Right ventricle myocardium inferior (tissue), 1 donor: ENCODE measurements at places on chromosomes 16 and 17. TPM values are rescaled to one million over a fixed set of nuclear protein-coding genes. Genes with fewer than 3 reads are reported as not detected.
A peak's percentile ranks its signal among the peaks of the same experiment; 100 is the strongest.

The C16orf82 gene
- total RNA-seq = not detected

The GJC1 gene
- 21.9 TPM for total RNA-seq

The PRAC2 gene
- not detected for total RNA-seq

The ACSM5 gene
- total RNA-seq = 1.5 TPM

The KRT27 gene
- total RNA-seq = not detected

The SPN gene
- 1.3 TPM for total RNA-seq

The RGS9 gene
- 2.8 TPM for total RNA-seq

The EME2 gene
- total RNA-seq = 8.2 TPM

The NAGS gene
- 0.68 TPM for total RNA-seq

The CTRB1 gene
- not detected for total RNA-seq

GRCh38 chr16:58498341-58499091 lies 1.4 kb upstream of the NDRG4 start:
- DNase-seq = no peak

DNA sequence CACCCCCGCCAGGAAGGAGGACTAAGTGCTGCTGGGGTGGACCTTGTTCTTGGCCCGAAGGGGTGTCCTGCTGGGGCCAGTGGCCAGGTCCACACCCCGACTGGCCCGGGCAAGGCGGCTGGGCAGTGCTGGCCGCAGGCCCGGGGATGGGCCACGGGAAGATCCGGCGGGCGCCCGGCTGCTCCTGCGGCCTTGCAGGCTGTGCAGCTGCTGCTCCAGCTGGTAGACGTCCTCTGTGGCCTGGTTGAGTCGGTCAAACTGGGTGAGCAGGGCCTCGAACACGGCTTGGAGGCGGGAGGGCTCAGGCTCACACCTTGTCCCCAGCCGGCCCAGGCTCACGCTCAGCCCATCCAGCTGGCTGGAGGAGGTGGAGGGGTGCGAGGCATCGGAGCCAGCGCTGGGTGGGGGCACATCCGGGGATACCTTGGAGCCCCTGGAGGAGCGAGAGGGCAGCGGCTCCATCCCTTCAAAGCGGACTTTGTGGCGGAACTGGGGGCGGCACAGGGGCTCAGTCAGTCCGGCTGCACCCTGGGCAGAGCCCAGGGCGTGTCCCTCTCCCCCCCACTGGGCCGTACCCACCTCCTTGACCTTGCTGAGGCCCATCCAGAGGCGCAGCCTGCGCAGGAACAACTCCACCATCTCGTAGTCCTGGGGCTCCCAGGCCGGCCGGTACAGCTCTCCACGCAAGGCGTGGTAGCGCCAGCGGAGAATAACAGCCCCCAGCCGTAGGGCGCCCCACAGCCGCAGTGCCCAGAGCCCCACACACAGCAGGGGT lies 42.1 kb downstream of the TSC2 start:
- no peak for DNase-seq

GRCh38 chr16:17301593-17302135 lies 169.1 kb downstream of the XYLT1 start:
- no peak for DNase-seq

DNA sequence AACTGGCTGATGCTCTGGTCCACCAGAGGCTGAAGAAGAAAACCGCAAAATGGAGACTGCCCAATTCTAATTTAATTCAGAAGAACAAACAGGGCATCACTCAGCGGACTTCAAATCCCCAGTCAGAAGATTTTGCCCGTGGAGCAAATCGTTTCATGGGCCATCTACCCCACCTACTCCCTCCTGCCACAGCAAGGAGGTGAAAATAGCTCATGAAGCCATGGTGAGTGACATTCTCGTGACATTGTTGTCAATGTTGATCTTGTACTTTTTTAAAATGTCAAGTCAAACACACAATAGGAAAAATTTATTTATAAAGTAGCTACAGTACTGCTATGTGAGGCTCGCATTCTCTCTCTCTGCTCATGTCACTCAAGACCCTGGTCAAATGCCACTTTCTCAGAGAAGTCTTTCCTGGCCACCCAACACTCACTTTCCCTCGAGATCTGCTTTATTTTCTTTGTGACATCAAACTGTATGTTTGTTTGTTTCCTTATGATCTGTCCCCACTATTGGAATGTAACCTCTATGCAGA lies 31.3 kb upstream of the SOX9 start:
- DNase-seq = no peak

- no peak for DNase-seq
These were observed 10.9 kb downstream of the ARHGEF15 start for GRCh38 chr17:8320990-8321389.

- DNase-seq = no peak
These were observed 17.6 kb downstream of the EPOP start for GRCh38 chr17:38656959-38657823.

GRCh38 chr17:43846963-43847371 lies at the start of gene CD300LG:
CD300LG (plus strand) TSS chr17:43847176; CDS start chr17:43847217, 41 bp downstream.
- peak; percentile 66 for DNase-seq

DNA sequence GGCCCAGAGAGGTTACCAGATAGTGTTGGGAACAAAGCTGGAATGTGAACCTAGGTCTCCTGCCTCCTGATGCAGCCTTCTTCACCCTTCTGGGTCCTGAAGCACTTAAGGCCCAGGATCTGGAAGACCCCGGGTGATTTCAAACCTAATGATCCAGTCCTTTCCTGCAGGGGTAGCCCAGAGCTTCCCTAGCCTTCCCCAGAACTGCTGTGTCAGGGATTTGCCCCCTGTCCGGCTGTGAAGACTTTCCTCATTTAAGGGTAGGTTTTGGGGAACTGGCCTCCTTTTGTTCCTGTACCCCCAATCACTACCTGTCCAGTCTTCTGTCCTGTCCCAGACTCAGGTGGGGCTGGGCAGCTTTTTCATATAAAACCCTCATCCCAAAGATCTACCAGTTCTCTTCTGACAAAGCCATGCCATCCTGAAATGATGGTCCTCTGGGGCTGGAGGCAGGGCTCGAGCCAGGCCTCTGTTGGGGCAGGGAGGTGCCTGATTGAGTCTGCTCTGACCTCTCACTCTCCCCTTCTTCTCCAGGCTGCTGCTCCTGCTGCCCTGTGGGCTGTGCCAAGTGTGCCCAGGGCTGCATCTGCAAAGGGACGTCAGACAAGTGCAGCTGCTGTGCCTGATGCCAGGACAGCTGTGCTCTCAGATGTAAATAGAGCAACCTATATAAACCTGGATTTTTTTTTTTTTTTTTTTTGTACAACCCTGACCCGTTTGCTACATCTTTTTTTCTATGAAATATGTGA lies 1.3 kb downstream of the MT1X start:
- no peak for DNase-seq

DNA sequence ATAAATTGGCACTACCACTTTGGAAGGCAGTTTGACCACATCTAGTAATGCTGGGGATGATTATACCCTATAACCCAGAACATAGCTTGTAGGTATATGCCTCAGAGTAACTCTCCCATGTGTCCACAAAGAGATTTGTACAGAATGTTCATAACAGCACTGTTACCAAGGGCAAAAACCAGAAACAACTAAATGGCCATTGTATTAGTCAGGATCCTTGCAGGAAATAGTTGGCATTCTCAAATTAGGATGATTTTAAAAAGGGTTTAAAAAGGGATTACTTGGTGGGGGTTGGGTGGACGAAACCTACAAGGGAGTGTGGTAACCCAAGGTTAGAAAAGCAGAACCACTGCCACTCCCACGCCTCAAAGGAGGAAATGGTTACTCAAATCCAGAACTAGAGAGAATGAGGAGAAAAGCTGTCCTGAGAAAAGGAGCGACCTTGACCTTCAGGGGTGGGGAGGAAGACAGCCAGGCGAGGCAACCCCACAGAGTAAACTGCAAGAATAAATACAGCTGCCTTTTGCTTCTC lies 2.1 kb downstream of the CPPED1 start:
- no peak for DNase-seq

DNA sequence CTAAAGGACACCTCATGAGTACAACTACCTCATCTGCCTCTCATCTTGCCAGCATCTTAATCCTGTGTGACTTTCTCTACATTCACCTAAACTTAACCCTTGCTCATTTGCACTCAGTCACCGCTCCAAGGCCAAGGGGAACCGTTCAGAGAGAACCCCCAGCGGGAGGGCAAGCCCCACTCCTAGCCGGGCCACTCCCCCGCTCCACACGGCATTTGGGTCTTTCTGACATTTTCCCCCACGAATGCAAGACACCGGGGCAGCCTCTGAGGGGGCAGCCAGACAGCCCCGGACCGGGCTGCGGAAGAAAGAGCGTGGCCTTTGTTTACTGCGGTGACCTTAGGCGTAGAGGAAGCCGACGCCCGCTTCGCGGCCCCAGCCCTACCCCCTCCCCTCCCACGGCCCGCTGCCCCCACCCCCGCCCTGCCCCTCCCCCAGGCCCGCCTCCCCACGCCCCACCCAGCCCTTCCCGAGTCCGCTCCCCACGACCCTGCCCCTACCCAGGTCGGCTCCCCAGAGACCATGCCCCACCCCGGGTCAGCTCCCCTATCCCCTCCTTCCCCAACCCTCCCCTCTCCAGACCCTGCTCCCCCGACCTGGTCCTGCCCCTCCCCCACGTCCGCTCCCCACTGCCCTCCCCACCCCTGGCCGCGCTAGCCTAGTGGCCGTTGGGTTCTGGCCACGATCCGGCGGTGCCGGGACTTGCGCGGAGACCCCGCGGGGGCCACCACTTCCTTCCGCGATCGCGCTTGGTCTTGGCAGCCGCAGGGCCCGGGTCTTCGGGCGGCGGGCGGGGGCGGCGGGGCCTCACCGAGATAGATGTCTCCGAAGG lies 789 bp downstream of the CSNK1D start:
- DNase-seq = peak; percentile 79

- DNase-seq = peak; percentile 75
These were observed 27.7 kb upstream of the CLEC18B start for GRCh38 chr16:74448990-74449389.

- DNase-seq = no peak
These were observed 1496.7 kb downstream of the CDH11 start for GRCh38 chr16:63625126-63625525.

DNA sequence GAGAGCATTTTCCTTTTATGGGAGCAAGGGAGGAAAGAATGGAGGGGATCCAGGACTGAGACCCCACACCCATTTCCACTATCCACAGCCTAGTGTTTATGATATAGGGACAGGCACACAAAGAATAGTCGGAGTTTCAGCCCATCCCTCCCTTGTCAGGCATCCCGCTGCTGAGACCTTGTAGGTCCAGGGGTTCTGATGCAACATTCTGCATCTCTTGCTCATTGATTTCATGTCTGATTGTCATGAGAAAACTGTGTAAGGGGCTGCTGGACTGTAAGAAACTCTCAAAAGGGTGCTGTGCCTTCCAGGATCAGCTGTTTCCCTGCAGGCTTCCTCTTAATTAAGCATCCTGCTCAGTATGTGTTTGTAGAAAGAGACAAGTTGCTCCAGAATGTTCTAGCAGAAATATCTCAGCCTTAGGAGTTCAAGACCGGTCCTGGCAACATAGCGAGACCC lies 5.3 kb upstream of the POLR3E start:
- DNase-seq = no peak
